ENCODE measurements at places on chromosomes 3 and 15.

GRCh38 chr3:155069729-155070128, 10.4 kb upstream of the MME start:
- DNase-seq: no peak

- DNase-seq: no peak
Measured at GRCh38 chr3:69085168-69085832, 563 bp downstream of the ARL6IP5 start.

GRCh38 chr3:42660898-42661297, 7.4 kb downstream of the ZBTB47 start:
- no peak for DNase-seq

DNA sequence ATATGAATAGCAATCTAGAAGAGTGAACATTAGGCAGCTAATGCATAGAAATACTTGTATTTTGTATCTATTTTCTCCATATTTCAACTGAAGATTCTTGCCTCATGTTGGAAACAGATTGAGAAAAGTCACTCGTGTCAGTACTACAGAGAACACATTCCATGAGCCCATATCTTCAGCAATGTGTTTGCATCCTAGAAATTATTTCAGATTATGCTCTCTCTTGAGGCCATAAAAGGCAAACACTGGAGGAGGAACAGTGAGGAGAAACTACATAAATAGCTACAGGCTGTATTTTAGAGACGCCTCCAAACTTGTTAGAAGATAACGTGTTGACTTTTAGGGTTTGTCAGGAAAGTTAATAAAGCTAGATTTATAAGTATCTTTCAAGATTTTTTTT, 906.9 kb downstream of the FHIT start:
- no peak for DNase-seq

DNA sequence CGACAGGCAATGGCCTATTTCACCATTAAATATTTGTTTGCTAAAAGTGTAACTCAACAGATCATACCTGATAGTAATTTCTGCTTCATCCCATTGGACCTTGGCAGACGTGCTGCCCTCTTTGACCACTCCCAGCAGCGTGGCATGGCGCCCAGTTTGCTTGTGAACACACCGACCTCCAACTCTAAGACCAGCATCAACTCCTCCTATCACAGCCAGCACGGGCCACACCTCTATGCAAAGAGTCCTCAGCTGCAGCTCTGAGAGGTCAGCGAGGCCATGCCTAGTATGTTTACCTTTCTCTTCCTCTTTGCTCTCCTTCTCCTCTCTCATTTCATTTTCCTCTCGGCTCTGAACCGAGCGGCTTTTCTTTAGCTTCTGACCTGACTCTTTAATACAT, 80.6 kb downstream of the FBXL22 start:
- DNase-seq: no peak

DNA sequence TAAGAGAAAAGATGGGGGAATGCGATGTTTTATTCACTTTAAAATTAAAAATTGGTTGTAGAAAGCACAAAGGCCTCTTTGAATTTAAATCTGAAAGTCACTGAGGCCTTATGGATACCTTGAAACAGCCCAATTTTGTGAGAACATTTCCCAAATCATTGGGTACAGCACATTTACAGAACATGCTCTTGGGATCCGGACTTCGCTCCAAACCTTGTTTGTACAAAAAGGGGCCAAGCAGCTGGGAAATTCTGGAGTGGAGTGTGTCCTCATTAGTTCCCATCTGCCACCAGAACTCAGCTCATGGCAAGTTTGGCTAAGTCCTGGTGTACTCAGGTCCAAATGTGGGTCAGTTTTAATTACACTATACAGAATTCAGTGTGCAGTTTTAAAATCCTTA, 254.2 kb downstream of the ZBTB20 start:
- no peak for DNase-seq

- DNase-seq: no peak
Measured at GRCh38 chr3:160684368-160684740, 7.4 kb downstream of the ARL14 start.

- no peak for DNase-seq
Measured at GRCh38 chr15:75817138-75817935, 25.9 kb upstream of the UBE2Q2 start.

DNA sequence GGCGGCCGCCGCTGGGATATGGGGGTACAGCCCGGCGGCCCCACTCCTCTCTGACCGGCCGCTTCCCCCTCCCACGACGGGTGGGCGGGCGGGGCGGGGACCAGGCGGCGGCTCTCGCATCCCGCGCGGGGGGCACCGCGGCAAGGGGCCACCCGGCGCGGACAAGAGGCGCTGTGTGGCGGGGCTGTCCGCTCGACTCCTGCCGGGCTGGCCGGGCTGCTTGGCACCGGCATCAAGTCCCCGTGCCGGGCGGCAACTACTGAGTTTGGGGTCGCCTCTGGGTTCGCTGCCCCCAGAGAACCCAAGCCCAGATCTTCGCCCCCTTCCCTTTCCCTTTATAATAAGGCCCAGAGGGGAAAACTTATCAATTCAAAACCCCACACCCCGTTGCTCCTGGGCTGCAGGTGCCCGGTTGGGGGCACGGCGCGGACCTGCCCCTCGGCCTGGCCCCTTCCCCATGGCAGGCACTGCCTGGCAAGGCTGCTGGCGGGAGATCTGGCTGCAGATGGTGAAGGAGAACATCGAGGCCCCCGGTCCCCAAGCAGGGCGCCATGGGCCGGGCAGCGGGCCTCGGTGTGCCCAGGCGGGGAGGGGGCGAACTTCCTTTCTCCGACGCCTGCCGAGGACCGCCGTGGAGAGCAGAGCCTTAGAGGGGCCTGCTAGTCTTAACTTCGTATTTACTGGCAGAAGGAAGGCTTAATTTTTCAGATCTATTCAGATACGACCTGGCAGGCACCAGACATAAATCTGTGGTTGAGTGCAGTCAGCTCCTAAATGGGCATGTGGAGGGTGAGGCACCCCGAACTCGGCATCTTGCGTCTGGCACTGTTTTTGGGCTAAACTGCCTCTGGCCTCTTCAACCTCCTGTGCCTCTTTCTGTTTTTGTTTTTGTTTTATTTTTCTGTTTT, 911 bp downstream of the APBA2 start:
- DNase-seq: no peak

DNA sequence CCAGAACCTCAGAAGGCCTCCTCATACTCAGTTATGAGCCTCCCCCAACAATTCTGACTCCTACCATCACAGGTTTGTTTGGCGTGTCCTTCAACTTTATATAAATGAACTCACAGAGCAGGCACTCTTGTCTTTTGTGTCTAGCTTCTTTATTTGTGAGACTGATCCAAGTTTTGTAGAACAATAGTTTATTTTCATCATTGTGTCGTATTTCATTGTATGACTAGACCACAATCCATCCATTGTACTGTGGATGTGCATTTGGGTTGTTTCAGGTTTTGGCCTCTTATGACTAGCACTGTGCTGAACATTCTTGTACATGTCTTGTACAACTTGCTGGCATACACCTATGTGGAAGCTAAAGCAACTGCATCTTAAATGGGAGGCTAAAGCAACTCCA, 292.8 kb upstream of the LYSMD4 start:
- DNase-seq: no peak

DNA sequence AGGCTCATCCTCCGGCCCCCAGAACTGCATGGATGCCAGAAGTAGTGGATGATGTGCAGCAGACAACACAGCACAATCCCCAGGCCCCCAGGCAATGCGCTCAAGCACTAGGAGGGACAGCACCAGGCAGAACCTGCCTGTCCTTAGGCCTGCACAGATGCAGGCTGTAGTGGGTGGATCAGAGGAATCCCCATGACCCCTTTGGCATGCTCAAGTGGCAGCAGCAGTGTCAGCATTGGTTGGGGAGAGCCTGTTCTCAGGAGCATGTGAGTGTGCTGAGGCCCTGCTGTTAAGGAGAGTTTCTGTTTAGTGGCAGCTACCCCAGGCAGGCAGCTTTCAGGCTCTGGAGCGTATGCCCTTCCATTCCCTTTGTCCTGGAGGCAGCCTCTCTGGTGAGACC, 25.1 kb upstream of the CD200R1L start:
- DNase-seq: no peak

DNA sequence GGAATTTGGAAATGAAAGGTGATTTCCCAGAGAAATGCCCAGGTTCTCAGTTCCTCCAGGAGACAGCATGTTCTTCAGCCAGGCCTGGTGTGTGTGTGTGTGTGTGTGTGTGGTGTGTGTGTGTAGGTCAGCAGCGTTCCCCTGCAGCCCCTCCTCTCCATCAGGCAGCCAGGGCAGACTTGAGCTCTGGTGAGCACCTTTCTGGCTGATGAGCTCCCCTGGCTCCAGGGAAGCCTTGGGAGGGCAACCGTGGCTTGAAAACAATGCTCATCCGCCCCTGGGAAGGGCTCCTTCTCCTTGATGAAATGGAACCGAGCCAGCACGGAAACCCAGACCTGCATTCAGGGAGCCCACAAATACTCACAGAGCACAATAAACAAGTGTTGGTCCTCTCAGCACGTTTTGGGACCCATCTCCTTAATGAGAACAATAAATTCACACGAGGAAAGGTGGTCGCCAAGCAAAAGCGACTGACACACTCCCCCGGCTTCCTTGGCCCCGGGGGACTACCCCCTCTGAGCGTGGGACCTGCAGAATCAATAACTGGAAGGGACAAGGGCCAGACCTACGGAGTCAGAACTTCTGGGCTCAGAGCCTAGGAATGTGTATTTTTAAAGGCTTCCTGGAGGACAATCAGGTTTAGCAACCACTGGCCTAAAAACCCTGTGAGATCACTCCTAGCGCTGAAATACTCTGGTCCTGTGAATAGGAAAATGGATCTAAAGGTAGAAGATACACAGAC, 38.6 kb upstream of the HES1 start:
- DNase-seq: no peak

- DNase-seq: no peak
Measured at GRCh38 chr3:28860307-28860706, 420.6 kb upstream of the RBMS3 start.

- peak; percentile 94 for DNase-seq
Measured at GRCh38 chr3:31981206-31982181, at the start of the genes OSBPL10 and ZNF860. Gene OSBPL10 (minus strand): TSS chr3:31981262. CDS start chr3:31981179, 83 bp downstream. Gene ZNF860 (plus strand): TSS chr3:31981750. CDS start chr3:31989080, 7,330 bp downstream.

GRCh38 chr3:172036541-172037215, 2.7 kb upstream of the FNDC3B start:
- DNase-seq: no peak

DNA sequence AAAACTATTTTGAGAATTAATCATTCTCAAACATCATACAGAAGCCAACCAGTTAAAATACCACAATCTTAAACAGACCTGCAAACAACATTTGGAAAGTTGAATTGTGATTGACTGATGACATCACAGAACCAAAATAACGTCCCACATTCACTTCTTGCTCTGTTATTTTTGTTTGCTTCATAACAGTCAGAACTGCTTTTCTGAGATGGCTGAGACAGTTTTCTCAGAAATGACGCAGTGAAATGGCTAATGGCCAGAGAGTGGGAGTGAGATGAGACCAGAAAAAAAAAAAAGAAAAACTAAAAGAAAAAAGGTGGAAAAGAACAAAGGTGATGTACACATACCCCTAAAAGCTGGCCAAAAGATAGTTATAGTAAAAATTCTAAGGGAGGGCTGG, 1061.2 kb downstream of the FHIT start:
- no peak for DNase-seq

DNA sequence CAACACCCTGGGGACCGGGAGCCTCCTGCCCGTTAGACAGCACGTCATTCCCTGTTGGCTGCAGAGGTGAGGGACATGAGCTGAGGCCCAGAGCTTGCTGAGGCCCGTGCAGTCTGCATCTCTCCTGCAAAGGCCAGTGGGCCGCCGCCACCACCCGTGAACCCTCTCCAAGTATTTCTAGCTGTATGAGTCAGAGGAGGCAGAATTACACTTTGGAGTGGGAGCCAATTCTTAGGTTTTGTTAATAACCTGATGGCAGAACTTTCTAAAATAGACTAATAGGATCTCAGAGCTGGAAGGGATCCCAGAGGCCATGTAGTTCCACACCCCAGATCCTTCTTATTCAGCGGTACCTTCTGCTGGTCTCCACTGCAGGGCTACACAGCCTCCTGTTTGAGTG, 335.2 kb upstream of the CTDSPL start:
- peak; percentile 76 for DNase-seq

DNA sequence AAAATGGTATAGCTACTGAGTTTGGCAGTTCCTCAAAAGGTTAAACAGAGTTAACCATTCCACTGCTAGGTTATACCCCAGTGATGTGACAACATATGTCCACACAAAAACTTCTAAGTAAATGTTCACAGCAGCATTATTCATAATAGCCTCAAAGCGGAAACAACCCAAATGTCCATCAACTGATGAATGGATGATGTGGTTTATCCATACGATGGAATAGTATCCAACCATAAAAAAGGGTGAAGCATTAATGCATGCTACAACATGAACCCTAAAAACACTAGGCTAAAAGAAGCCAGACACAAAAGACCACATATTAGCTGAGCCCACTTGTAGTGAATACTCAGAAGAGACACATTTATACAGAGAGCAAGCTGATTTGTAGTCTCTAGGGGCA, 9.0 kb downstream of the XXYLT1 start:
- DNase-seq: no peak

- no peak for DNase-seq
Measured at GRCh38 chr15:68712886-68713285, 107.8 kb downstream of the ANP32A start.

- DNase-seq: peak; percentile 97
Measured at GRCh38 chr3:184320104-184320445, 5.7 kb downstream of the EIF4G1 start.

DNA sequence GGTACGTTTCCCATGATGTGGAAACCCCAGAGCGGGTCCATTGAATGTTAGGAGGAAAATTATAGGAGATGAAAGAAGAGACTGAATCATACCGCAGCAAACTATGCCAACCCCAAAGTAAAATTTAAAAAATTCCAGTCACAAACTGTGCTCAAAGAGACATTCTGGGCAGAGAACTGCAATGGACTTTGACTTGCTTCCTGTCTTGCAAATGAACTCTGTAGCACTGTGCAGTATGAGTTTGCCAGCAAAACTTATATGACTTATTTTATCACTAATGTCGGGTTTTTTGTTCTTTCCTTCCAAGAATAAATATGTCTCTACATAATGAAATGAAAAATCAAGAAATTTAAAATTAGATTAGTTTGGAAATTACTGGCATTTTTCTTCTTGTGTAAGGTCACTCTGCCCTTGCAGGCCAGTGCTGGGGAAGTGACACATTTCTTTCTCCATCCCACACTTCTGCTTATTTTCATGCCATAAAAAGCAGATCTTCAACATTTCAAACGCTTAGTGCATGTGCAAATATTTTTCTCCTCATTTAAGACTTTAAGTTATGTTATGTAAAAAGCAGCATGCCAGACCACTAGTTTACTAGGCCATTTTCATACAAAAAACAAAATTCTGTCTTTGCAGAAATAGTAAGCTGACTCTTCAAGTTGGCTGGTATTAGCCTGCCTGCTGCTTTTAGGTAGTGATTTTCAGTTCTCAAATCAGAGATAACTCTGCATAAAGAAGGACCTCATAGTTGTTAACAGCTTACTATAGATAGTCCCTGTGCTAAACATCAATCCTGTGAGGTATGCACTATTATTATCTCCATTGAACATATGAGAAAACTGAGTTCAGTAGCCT, 32.2 kb upstream of the SSR3 start:
- no peak for DNase-seq

GRCh38 chr15:25743548-25744275, 119.4 kb downstream of the ATP10A start:
- DNase-seq: no peak

DNA sequence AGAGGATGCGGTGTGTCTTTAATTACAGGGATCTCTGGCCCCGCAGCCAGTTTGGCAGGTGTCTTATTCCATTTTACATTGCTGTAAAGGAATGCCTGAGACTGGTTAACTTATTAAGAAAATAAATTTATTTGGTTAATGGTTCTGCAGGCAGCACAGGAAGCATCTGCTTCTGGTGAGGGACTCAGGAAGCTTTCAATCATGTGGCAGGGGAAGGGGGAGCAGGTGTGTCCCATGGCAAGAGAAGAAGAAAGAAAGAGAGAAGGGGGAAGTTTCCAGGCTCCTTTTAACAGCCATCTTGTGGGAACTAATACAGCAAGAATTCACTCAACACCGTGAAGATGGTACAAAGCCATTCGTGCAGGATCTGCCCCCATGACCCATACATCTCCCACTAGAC, 128.0 kb upstream of the CRBN start:
- no peak for DNase-seq

All from fibroblast of skin of abdomen (primary cell).